Stimulated activated CD8-positive, alpha-beta memory T cell treated with anti-CD3 and anti-CD28 coated beads, Interleukin-7, amount 100 ng/mL, for 1 hour (primary cell): ENCODE measurements at places on chromosomes 5 and 9.

DNA sequence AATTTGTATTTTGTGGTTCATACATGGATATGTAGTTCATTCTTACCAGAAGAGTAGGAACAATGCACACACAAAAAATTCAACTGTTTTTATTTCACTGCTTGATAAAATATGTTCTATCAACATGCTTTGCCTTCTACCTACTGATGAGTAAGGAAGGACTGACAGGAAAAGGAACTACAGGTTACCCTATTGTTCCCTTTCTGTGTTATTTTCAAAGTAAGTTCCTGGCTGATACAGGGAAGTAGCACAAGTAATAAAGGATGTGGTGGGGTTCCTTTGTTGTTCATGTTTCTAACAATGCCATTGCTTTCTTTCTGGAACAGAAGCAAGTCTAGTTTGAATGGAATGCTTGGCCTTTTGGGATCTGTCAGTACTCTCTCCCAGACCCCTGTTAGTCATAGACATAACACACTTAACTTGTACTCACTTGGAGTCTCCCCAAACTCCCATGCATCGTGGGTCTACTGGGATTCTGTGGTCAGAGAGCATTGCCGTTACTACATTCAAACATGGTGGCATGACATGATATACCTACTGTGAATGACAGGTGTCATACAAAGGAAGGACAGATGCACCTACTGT, 20.2 kb upstream of the ALDOB start:
- DNase-seq: no peak

DNA sequence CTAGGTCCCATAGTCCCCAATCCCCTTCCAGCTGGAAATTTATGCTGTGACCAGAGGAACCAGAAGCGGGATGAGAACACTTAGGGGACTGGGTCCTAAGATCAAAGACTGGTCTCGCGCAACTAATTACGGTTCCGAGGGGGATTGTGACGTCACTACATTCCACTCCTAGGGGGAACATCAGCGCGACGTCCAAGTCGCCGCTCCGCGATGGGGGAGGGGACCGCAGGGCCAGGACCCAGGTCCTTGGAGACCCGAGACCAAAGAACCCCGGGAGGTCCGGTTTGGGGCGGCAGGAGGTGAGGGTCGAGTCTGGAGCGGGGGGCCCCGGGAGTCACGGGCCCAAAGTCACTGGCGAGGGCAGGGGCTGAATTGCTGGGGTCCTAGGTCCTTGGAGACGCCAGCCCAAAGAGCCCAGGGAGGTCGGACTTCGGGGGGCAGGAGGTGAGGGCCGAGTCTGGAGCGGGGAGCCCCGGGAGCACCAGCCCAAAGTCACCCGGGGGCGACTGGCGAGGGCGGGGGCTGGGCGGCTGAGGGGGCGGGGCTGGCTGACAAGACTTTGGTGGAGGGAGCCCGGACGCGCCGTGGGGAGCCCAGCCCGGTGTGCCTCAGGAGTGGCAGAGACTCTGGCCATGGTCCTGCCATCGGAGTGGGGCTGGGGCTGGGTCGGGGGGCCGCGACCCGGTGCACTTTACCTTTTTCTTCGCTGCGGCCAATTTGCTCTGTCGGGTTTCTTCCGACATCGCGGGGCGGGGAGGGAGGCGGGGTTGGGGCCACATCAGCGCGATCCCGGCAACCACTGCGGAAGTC, at the start of gene GOLGA2:
GOLGA2 (minus strand) TSS at position 810 of the 810 bp plus-strand sequence; CDS start at position 779, 31 bp downstream.
- DNase-seq: no peak

- no peak for DNase-seq
Measured at GRCh38 chr5:110590187-110590586, 136.3 kb downstream of the TMEM232 start.

GRCh38 chr5:73153513-73153912, 19.5 kb upstream of the TMEM174 start:
- no peak for DNase-seq

GRCh38 chr9:89815061-89815902, 210.5 kb downstream of the GADD45G start:
- DNase-seq: no peak

- DNase-seq: no peak
Measured at GRCh38 chr9:24011881-24012280, 185.8 kb upstream of the ELAVL2 start.

DNA sequence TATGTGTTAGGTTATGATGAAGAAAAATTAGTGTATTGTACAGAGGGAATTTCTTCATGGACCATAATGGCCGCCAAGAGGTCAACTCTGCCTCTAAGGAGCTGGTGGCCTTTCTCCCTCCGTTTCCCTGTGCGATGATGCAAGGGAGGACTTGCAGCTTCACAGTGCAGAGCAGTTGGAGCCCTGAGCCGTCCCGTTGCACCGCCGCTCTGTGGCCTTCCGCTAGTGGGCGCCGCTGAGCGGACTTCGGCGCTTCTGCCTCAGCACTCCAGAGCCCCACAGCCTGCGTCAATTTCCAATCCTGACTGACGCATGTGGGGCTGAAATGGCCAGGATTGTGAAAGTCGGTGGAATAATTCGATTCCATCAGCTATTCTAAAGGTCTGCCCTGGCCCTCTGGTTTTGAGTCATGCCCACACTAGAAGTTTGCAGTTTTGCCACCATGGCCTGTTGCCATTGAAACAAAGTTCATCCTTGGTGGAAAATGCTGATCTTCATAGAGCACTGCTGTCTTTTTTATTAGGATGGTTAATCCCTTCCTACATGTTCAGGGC, 22.7 kb upstream of the LECT2 start:
- no peak for DNase-seq

- DNase-seq: no peak
Measured at GRCh38 chr5:1827886-1828397, 26.7 kb downstream of the NDUFS6 start.

- no peak for DNase-seq
Measured at GRCh38 chr9:113674436-113674835, 201.7 kb upstream of the ZNF618 start.

GRCh38 chr5:2530609-2531008, 220.9 kb downstream of the IRX2 start:
- no peak for DNase-seq

DNA sequence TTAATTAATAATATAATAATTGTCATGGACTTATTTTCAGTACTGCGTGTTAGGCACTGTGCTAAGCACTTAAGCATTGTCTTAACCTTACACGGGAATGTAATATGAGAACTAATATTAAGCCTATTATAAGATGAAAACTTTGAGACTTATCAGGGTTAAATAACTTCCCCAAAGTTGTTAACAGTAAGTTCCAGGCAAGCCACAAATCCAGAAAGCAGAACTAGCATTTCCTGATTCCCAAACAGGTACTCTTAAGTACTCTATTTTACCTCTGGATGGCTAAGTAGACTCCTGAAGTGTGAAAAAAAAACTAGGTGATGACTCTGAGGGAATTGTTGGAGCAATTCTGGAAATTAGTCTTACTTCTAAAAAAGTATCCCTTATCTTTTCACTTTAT, 23.8 kb downstream of the GABRG2 start:
- no peak for DNase-seq

GRCh38 chr5:60185231-60186099, 291.9 kb upstream of the PDE4D start:
- DNase-seq: no peak

GRCh38 chr5:126769703-126770102, 7.2 kb upstream of the LMNB1 start:
- DNase-seq: no peak

- DNase-seq: no peak
Measured at GRCh38 chr5:92864591-92864990, 716.4 kb downstream of the NR2F1-AS1 start.

DNA sequence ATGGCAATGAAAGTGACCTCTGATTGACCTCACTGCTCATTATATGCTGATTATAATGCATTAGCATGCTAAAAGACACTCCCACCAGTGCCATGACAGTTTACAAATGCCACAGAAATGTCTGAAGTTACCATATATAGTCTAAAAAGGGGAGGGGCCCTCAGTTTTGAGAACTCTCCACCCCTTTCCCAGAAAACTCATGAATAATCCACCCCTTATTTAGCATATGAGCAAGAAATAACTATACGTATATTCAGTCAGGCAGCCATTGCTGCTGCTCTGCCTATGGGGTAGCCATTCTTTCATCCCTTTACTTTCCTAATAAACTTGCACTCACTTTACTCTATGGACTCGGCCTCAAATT, 163.1 kb downstream of the ESM1 start:
- DNase-seq: no peak

DNA sequence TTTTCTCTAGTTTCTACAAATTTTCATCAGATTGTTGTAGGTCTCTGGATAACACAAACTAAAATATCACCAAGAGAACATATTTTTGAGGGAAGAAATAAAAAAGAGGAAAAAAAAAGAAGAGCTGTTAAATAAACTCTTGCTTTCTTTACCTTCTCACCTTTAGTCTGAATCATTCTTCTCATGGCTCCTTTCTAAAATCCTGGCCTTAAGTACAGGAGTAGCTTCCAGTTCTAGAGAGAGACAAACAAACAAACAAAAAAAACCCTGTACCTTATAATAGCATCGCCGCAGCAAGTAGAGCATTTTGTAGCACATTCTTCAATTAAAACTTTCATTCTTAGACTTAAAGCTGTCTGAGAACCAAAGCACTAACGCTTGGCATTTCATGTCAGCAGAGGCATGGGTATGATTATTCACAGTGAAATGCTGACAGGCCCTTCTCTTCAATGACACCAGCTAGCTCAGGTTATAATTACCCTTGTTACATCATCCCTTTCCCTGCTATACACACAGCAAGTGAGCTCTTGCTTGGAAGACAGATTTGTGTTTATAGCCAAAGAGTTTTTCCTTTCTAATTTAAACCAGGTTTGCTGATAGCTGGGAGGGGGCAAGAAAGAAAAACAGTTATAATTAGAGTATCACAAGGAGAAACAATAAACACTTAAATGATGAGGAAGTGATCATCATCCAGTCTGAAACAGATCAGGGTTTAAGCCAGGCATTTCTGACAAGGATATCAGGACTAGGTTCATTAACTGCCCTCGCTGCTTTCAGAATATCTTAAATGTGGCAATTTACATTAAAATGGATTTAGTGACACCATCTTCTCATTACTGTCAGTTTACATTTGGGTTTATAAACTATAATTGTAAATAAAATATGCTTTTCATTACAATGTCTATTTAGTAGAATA, 510.9 kb upstream of the ZNF608 start:
- DNase-seq: no peak

- no peak for DNase-seq
Measured at GRCh38 chr5:121239951-121240350, 611.7 kb upstream of the FTMT start.
